ENCODE measurements at places on chromosomes 12 and 14.

DNA sequence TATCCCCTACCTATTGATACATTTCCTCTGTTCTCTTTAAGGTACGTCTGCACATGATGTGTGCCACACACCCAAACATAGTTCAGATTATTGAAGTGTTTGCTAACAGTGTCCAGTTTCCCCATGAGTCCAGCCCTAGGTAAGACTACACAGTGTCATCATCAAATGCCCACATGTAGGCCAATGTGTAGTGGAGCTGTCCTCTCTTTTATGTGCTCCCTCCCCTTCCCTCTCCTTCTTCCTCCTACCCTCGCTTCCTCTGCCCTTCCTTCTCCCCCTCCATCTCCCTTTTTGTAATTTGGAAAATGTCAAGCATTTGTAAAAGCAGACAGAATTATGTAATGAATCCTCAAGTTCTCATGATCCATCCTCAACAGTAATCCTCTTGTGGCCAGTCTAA, 25.5 kb downstream of the MAPKAPK5 start:
- H3K4me1 ChIP-seq, result no peaks in the 10 kb centered on the region
- H3K27me3 ChIP-seq, result no peaks in the 10 kb centered on the region
- no peak overlapping the region for H3K27ac ChIP-seq
- H3K36me3 ChIP-seq, result peaks cover 80% of the 10 kb centered on the region
- no peak for ATAC-seq

GRCh38 chr12:98612696-98613334, 19.3 kb downstream of the SLC25A3 start:
- no peaks in the 10 kb centered on the region for H3K27me3 ChIP-seq
- H3K4me3 ChIP-seq, result no peak overlapping the region
- H3K27ac ChIP-seq, result no peak overlapping the region
- no peak for ATAC-seq
- H3K4me1 ChIP-seq, result no peaks in the 10 kb centered on the region

- no peaks in the 10 kb centered on the region for H3K27me3 ChIP-seq
- H3K36me3 ChIP-seq, result no peaks in the 10 kb centered on the region
- H3K4me3 ChIP-seq, result no peak overlapping the region
Observed at GRCh38 chr12:89833337-89834252, 125.0 kb upstream of the ATP2B1 start.

- no peaks in the 10 kb centered on the region for H3K36me3 ChIP-seq
- no peak overlapping the region for H3K4me3 ChIP-seq
- H3K27ac ChIP-seq, result no peak overlapping the region
- H3K4me1 ChIP-seq, result no peaks in the 10 kb centered on the region
- ATAC-seq, result no peak
Observed at GRCh38 chr14:95993768-95994592, 45.2 kb upstream of the C14orf132 start.

All from gastroesophageal sphincter (tissue), 4 donors.